Lung microvascular endothelial cell (primary cell): ENCODE measurements at places on chromosomes 7 and 10. TPM values are rescaled to one million over a fixed set of nuclear protein-coding genes. Genes with fewer than 3 reads are reported as not detected.

Gene ST7
- total RNA-seq: 11.5 and 13.3 TPM in 2 replicates

Gene PITX3
- total RNA-seq: not detected in 2 replicates

Gene AQP1
- 1.4 and 1.7 TPM in 2 replicates for total RNA-seq

Gene SAP25
- not detected in 2 replicates for total RNA-seq

Gene ELMO1
- total RNA-seq: 30.7 and 36.5 TPM in 2 replicates

Gene SPDYE5
- not detected in 2 replicates for total RNA-seq

Gene TAS2R3
- 0.44 and 0.60 TPM in 2 replicates for total RNA-seq

Gene DKK1
- 13.3 and 15.7 TPM in 2 replicates for total RNA-seq

Gene TAC1
- not detected in 2 replicates for total RNA-seq

Gene FRMPD2
- total RNA-seq: under 0.01 and 0.22 TPM in 2 replicates

Gene DOCK1
- 62.3 and 81.5 TPM in 2 replicates for total RNA-seq

Gene NUTM2A
- total RNA-seq: under 0.01 and 0.20 TPM in 2 replicates

Gene SLC26A4
- 6.5 and 9.8 TPM in 2 replicates for total RNA-seq

Gene GNG11
- 361 and 479 TPM in 2 replicates for total RNA-seq

Gene TMEM229A
- total RNA-seq: not detected in 2 replicates

DNA sequence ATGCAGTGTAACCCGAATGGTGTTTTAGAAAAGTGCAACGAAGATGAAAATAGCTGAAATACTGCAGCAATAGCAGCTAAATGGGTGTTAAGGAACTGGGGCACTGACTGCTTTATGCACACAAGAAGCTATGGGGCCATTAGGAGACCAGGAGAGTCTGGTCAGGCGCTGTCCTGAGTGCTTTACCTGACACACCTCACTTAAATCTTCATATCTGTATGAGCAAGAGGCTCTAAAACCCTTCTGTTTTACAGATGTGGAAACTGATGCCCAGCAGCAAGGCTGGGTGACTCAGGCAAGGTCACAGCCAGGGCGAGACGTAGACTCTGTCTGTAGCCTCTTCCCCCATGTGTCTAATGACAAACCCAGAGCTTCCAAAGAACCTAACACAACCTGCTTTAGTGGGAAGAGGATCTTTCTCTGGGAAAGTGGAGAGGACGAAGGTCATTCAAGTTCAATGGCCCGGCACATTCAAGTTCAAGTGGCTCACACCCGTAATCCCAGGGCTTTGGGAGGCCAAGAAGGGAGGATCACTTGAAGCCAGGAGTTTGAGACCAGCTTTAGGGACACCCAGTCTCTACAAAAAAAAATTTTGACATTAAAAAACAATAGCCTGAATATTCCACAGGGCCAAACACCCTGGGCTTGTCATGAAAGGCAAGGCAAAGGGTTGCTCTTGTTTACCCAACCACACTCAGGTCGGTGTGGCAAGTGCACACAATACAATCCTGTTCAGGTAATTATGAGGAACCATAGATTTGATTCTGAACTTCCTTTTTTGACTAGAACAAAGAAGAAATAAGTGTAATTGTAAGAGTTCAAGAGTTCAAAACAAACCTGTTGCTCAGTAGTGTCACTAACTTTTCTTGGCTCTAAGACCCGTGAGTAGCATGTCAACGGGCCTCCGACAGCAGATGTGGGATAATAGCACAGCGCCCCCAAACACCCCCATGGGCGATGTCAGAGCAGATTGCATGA lies 53.7 kb upstream of the KLF6 start:
- no peak for DNase-seq

GRCh38 chr10:132943791-132944404 lies 1.5 kb upstream of the CFAP46 start:
- no peak for DNase-seq

- peak; percentile 78 for DNase-seq
Measured at GRCh38 chr10:68406111-68406814, 814 bp downstream of the RUFY2 start.

DNA sequence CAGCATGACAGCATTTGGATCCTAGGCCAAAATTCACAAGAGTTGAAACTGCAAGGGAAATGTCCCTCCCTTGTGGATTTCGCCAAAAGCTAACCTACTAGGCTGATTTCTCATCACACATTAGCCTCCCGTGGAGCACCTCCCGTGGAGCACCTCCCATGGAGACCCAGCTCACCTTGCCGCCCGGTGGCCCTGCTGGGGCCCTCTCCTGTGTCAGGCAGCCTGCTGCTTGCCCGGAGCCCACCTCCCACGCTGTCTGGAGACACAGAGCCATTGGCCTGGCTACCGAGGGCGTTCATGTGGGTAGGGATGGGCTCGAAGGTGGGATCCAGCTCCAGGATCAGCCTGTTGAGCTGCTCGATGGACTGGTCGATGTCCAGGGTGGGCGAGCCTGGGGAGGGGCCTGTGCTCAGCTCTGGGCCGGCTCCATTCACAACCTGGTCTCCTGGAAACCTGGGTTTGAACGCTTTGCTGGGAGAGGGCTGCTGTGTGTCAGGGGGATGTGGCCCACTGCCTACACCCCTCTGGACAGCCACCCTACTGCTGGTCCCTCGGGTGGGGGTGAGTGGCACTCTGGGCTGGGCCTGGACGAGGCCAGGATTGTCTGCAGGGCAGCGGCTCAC lies 213.6 kb downstream of the TNS3 start:
- DNase-seq: no peak

GRCh38 chr10:13302821-13303555 lies 3.1 kb upstream of the PHYH start:
- DNase-seq: no peak

DNA sequence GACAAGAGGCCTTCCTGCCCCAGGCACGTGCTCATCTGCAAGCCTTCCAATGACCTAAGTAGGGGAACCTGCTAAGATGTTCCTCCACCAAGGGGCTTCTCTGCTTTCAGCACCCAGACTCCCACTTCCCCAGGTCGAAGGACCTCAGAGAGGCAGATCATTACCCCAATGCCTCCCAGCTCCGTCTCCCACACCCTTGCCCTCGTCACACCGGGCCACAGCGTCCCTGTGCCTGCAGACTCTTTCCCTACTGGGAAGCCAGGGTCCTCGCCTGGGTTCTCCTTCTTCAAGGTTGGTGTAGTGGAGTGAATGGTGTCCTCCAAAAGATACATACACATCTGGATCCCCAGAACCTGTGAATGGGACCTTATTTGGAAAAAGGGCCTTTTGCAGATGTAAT lies 151.9 kb downstream of the UBE2H start:
- DNase-seq: no peak

DNA sequence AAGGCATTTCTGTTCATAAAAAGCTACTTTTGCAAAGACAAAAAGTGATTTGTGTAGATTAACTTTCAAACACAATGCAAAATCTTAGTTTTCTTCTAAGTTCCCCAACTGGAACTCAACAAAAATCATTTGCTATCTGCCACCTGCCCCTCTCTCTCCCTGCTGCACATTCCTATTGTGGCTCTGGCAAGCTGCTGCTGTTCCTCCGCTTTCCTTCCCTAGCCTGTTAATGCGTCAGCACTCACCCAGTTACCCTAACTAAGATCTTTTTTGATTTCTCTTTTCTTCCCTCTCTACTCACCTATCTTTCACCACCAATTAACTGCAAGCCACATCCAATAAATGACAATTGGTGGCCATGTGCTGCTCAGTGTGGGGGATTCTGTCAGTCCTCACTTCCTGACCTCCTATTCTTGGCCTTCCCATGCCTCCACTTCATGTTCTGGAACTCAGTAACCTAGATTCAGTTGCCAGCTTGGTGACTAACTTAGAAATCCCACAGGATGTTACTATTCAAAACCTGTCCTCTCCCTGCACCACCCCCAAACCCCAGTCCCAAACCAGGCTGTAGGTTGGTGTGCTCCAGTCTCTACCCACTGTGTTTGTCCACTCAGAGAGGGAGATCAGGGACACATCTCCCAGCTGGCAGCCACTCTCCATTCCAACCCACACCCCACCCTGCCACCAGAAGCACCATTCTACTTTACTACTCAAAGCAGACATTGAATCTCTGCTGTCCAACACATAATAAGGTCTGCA lies 140.2 kb upstream of the CTTNBP2 start:
- DNase-seq: no peak

- DNase-seq: no peak
Measured at GRCh38 chr7:32153006-32153405, 82.8 kb upstream of the PDE1C start.

GRCh38 chr10:95509251-95509650 lies 51.9 kb downstream of the SORBS1 start:
- no peak for DNase-seq

GRCh38 chr10:110209454-110209925 lies 2.1 kb downstream of the MXI1 start:
- DNase-seq: peak; percentile 53

- DNase-seq: no peak
Measured at GRCh38 chr10:13956826-13957225, 370.1 kb downstream of the PRPF18 start.

- DNase-seq: no peak
Measured at GRCh38 chr7:70630440-70630817, 501.5 kb upstream of the GALNT17 start.

- no peak for DNase-seq
Measured at GRCh38 chr10:114650266-114650665, 7.8 kb downstream of the ABLIM1 start.

GRCh38 chr7:76074306-76074971 lies 26.5 kb downstream of the MDH2 start:
- DNase-seq: no peak

DNA sequence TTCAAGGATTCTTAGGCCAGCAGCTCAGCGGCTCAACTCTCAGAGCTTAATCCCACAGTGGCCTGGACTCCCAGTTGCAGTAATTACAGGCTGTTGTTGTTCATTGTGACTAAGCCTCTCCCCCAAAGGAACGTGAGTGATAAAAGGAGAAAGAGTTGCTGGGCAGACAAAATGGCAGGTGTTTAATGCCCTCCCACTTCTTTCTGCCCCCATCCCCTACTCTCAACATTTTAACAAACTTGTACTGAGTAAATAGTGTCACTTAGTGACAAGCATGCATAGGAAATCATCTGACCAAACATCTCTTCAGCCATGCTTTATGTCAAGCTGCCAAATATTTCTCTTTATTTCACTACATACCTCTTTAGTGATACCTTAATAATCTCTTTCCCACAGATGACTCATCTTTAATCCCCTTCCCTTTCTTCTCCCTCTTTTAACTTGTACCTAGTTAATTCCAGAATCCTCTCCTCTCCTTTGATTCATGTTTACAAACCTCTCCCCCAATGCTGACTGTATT lies 12.4 kb upstream of the MTERF1 start:
- no peak for DNase-seq

DNA sequence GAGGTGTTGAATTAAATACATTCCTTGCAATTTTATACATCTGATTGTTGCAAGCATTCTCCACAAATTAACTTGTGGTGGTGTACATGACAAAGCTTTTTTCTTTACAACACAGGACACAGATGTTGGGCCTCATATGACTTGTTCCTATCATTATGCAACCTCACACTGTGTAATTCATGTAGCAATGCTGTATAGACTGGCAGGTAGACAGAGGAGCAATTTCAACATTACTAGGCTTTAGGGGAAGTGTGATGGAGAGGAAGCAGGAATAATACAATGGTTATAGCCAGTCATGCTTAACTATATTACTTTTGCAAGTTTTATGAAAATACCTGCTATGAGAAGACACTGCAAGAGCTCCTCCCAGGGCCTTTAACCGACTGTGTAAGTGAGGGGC lies 832.1 kb downstream of the CNTNAP2 start:
- DNase-seq: no peak

DNA sequence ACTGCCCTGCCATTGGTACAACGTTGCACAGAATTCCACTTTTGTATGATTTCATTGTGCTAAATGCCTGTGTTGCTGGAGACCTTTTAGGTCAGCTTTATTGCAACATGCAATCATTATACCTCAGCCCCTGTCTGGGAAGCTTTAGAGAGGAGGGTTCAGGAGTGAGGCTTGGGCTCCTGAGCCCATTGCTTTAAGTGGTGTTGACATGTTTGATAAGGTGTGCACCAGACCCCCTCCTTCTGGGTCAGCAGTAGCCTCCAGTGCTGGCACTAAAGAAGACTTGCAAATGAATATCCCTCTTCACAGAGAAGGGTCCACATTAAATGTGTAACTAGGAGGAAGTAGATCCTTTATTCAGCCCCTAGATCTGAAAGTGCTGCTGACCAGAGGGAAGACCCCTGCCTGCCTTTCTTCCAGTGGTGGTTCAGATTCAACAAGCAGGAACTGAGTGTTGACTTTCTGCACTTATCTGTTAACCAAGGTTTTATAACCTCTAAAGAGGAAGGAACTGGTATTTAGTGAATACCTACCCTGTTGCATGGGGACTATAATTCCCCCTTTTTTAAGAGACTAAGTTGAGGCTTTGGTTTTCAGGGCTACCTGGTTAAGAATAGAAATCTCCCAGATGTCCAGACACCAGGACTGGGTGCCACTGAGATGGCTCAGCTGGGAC lies 369.4 kb upstream of the IGFBP3 start:
- DNase-seq: no peak

GRCh38 chr7:28941633-28942032 lies 16.5 kb downstream of the TRIL start:
- no peak for DNase-seq

- DNase-seq: peak; percentile 98
Measured at GRCh38 chr7:101121991-101122932, 4.6 kb upstream of the SERPINE1 start.

DNA sequence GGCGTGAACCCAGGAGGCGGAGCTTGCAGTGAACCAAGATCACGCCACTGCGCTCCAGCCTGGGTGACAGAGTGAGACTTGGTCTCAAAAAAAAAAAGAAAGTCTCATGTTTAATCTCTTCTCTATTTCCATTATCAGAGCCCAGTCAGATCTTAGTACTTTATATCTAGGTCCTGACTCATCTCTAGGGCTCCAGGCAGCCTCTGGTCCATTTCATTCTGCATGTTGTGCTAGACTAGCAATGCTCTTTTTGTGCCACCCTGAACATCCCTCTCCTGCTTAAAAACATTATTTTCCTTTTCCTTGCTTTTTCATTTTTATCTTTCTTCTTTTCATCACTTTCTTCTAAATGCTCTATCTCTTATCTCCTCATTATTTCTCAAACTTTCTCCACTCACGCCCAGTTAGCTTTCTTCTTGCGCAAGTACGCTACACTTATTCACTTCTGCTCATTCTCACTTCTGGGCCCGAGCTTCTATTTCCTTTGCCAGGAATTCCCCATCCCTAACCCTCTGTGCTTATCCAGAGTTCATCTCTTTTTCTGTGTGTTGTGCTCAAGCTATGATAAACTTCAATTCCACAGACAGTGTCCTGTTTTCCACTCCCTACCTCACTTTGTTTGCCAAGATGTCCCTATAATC lies 63.9 kb downstream of the BTAF1 start:
- no peak for DNase-seq

DNA sequence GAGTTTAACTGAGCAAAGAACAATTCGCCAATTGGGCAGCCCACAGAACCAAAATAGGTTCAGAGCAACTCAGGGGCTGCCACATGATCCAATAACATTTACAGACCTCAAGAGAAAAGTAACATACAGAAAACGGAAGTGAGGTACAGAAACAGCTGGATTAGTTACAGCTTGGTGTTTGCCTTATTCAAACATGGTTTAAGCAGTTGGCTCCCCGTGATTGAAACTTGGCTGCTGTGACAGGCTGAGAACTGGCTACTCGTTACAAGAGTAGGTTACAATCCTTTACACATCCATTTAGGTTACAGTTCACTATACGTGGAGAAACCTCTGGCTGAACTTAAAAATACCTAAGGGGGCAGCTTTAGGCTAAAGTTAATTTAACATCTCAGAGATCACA lies 673.1 kb upstream of the PHF14 start:
- no peak for DNase-seq

GRCh38 chr10:102431452-102432124 lies 786 bp downstream of the CUEDC2 start:
- DNase-seq: no peak

GRCh38 chr10:19688344-19688743 lies 127.9 kb upstream of the PLXDC2 start:
- DNase-seq: no peak

GRCh38 chr7:138542183-138542582 lies 82.1 kb downstream of the TRIM24 start:
- DNase-seq: no peak

GRCh38 chr10:99358101-99358500 lies 28.9 kb downstream of the CNNM1 start:
- no peak for DNase-seq
